ENCODE measurements at places on chromosomes 6 and 20.

DNA sequence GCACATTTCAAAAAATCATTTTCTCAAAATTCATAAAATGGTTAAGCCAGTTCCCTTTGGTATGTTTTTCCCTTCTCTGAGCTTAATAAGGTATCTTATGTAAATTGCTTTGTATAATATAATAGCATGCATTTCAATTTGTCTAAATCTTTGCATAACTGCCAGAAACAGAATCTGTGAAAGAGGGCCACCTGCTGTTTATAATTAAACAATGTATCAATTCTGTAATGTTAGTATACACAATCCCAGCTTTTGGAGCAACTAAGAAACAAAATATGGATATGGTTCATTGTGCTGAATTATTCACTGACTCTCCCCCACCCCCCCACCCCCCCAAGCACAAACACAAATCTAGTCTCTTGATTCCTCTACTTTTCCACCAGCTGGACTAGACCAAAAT lies 54.8 kb downstream of the GPX5 start:
- peak; percentile 41 for DNase-seq

- no peak for DNase-seq
Observed at GRCh38 chr20:58160451-58161061, 67.9 kb downstream of the ANKRD60 start.

- no peak for DNase-seq
Observed at GRCh38 chr6:67736161-67736560, 898.9 kb upstream of the ADGRB3 start.

- DNase-seq = no peak
Observed at GRCh38 chr6:41561931-41562911, 16.0 kb downstream of the FOXP4 start.

DNA sequence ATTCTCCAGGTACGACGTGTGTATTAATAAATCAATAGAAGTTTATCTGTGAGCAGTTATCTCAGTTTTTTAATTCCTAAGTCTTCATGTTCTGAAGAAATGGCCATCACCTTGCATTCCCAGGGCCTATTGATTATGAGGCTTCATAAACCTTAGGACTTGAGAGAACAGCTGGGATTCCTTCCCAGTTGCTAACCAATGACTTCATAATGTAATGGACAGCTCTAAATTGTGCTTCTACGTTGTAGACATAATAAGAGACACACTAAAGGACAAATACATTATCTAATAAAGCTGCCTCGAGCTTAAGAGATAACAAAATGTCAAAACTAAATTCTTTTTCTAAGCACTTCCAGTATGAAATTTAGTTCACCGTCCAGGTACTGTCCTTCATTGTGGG lies 30.6 kb downstream of the TSHZ2 start:
- DNase-seq = no peak

- no peak for DNase-seq
Observed at GRCh38 chr20:48704761-48705160, 123.0 kb downstream of the PREX1 start.

DNA sequence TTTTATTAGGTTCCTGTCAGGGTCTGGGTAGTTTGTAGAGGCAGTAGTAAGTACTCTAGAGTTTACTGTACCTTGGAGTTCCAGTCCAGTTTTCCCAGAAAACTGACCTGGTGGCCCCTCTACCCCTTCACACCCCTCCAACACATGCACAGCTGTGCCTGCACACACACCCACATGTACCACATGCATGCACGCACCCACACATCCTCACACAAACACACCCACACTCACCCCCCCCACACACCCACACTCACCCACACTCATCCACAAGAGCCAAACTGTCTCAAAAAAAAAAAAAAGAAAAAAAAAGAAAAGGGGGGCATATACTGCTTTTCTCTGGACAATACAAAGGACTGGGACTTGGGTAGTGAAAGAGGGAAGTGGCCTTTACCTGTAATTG lies 570.5 kb downstream of the QKI start:
- DNase-seq = no peak

GRCh38 chr6:130947464-130947863 lies 115.6 kb downstream of the EPB41L2 start:
- peak; percentile 22 for DNase-seq

GRCh38 chr6:28589234-28589956 lies 63.7 kb downstream of the GPX5 start:
- DNase-seq = peak; percentile 64

- no peak for DNase-seq
Observed at GRCh38 chr6:169310983-169311382, 57.3 kb upstream of the THBS2 start.

GRCh38 chr20:44924541-44924940 lies 14.7 kb downstream of the PABPC1L start:
- no peak for DNase-seq

DNA sequence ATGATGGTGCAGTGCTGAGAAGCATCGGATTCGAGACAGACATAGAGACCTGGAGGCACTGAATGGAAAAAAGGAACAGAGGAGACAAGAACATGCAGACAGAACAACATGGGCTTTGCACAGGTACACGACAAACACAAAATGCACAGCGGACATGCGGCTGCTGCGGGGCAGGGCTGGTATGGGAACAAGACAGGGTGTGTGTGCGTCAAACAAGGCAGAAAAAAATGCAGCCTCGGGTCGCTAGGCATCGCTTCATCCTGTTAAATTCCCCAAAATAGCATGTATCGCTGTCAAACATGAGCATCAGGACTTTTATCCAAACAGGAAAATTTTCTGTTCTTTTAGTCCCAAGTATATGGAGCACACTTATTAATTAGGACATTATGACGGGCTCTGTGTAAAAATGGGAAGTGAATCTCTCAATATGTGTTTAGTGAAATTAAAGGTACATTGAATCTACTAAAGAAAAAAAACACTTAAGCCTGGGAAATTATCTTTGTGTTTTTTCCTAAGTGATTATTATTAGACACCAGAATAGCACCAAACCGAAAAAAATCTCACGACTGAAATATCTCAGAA lies 36.1 kb upstream of the TBXT start:
- no peak for DNase-seq

- no peak for DNase-seq
Observed at GRCh38 chr6:6317386-6317785, 3.1 kb downstream of the F13A1 start.

- no peak for DNase-seq
Observed at GRCh38 chr20:41360831-41361756, 5.5 kb downstream of the EMILIN3 start.

DNA sequence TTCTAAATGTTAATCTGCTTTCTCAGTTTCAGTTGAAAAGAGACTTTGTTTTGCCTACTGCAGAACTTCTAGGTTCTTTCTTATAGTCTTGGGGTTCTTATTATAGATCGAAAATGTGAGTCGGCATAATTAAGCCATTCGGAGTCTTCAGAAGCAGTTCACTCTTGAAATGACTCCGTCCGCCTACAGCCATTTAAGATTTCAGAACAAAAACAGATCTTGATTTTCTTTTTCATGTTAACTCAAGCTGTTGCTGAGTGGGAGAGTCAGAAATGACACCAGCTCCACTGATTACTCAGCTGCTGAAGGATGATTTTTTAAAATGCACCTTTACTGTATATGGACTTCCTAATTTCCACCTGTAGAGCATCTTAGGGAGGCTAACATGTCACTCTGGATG lies 15.9 kb downstream of the PRDM1 start:
- DNase-seq = no peak

DNA sequence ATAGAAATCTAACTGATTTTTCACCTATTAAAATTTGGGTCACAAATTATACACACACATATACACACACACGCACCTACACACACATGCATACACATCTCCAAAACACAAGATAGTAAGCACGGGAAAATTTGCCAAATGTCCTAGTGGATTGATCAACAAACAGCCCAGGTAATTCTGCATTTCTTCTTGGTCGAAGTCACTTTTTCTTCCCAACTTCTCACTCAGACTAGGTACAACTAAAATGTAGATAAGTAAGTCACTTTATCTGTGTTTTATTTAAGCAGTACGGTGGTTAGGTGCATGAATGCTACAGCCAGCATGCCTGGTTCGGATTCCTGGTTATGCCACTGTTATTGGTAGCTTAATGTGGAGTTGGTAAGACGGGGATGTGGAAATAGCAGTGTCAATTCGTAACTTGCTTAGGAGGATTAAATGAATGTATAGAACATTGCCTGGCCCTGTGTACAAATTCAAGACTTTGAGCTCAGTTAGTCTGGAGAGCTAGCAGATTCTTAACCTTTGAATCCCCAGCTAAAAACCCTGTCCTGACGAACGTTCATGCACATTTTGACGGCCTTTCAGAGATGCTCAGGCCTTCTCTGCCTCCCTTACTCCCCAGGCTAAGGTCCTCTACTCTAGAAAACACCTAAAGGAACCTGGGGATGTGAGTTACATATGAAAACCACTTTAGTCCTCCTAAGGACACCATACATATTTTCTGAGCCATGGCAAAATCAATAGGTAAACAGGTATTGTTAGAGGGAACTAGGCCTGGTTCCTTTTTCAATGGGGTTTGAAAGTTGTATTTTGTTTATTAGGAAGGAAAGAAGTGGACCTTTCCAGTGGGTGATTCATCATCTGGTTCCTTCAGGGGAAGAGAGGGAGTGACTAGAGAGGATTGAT lies 50.9 kb downstream of the CYP24A1 start:
- DNase-seq = no peak

GRCh38 chr6:106830930-106831329 lies 143.6 kb downstream of the CD24 start:
- DNase-seq = no peak

GRCh38 chr6:93165850-93166430 lies 253.4 kb downstream of the EPHA7 start:
- no peak for DNase-seq

DNA sequence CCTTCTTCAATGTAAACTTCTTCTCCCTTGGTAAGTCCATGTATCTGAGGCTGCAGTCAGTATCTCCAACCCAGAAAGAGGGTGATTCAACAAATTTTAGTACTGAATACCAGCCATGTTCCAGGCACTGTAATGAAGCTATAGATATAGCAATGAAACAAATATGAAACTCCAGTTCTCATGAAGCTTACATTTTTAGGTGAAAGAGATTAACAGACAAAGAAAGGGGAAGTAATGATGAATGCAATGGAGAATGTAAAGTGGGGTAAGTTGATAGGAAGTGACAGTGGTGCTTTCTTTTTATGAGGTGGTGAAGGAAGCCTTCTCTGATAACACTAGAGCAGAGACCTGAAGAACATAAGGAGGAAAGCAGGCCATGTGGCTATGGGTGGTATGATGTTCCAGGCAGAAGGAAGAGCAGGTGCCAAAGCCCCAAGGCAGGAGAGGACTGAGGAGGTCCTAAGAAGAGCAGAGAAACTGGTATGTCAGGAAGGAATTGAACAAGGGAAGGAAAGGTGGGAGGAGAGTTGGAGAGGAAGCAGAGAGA lies 143.6 kb downstream of the TFAP2B start:
- DNase-seq = peak; percentile 64

DNA sequence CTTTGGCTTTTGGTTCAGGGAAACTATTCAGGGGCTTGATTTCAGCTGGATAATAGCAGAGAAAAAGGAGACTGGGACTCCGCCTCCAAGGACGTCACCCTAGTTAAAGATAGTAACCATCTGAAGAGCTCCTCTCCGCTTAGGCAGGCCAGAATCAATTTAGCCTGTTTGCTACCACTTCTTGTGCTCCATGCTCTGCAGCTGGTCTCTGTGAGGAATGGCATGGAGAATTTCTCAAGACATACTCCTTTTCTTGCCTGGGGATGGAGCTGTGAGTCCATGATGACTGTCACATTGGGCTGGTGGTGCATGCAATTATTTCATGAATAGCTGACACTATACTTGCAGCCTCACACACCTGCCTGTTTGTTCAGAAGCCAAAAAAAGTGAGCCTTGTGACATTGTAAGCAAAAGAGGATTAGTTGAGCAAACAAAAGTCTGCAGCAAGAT lies 61.4 kb downstream of the TXLNB start:
- peak; percentile 8 for DNase-seq

- DNase-seq = no peak
Observed at GRCh38 chr6:87600576-87600975, 10.6 kb downstream of the ORC3 start.

Data from Kasumi-1 (cell line).